ENCODE measurements at places on chromosomes 3 and 15.

DNA sequence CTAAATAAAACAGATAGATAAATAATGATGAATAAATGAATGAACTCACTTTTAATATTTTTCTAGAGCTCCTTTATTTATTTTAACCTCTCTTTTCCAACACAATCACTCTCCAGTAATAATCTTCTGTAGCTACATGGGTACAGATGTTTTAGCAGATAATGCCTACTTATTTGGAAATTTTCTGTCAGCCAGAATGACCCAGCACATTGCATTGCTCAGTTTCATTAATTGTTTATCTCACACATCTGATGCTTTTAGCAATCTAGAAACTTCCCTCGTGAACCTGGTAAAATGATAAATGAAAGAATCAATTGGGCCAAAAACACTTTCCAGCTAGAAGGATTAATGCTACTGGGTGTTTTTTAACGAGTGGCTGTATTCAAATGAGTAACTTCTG lies 14.9 kb upstream of the MYH15 start:
- DNase-seq = no peak

GRCh38 chr3:188269040-188269439 lies 115.1 kb downstream of the LPP start:
- no peak for DNase-seq

DNA sequence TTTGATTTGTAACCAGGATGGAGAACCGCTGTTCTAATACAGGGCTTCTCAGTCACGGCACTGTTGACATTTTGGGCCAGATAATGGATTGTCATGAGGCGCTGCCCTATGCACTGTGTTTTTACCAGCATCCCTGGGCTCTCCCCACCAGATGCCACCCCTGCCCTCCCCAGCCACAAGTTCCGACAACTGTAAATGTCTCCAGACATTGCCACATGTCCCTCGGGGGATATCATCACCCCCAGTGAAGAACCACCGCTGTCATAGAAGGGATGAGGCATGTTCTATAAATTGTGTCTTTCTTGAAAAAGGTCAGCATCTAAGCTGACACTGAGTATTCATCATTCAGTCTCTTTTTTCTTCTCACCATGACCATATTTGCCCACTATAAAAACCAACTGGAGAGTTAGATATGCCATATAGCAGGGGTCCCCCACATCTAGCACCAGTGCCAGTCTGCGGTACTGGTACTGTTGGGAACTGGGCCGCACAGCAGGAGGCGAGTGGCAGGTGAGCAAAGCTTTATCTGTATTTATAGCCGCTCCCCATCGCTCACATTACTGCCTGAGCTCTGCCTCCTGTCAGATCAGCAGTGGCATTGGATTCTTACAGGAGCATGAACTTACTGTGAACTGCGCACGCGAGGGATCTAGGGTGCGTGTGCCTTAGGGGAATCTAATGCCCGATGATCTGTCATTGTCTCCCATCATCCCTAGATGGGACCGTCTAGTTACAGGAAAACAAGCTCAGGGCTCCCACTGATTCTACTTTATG lies 260.5 kb upstream of the ST8SIA2 start:
- no peak for DNase-seq

- DNase-seq = no peak
These were observed 391.0 kb downstream of the NSUN3 start for GRCh38 chr3:94453864-94454263.

GRCh38 chr15:59821286-59821685 lies 132.2 kb upstream of the BNIP2 start:
- DNase-seq = no peak

DNA sequence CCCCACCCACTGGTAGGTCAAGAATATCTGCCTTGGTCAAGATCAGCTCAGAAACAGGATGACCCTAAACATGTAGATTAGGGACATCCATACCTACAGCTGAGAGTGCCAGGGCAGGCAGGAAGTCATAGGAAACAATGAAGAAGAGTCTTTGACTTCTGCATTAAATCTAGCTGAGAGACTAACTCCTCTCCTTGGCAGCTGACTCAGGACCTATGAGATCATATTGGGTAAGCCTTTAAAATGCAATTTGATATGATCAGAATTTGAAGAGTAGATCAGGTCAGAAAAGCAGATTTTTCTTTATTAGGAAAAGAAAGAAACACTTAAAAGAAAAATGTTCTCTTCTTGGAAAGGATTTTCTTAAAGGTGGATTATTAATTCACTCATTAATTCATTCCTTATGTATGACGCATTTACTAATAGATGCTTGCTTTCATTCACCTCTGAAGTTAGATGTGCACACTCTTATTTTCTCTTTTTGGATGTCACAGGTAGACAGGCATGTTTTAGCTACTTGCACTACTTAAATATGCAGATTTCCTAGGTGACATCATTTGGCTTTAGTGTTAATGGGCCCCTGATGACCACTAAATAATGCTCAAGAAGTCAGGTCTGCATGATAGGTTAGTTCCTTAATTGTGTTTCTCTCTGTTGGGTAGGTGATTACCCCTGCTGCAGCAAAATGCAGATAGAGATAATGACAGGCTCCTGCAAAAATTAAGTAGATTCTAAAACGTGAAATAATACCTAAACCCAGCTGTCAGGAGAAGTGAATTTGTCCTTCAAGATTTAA lies 35.7 kb upstream of the GSK3B start:
- no peak for DNase-seq

GRCh38 chr3:140078343-140078742 lies 143.4 kb downstream of the CLSTN2 start:
- DNase-seq = no peak

- no peak for DNase-seq
These were observed 3.4 kb upstream of the CEP152 start for GRCh38 chr15:48814286-48814685.

DNA sequence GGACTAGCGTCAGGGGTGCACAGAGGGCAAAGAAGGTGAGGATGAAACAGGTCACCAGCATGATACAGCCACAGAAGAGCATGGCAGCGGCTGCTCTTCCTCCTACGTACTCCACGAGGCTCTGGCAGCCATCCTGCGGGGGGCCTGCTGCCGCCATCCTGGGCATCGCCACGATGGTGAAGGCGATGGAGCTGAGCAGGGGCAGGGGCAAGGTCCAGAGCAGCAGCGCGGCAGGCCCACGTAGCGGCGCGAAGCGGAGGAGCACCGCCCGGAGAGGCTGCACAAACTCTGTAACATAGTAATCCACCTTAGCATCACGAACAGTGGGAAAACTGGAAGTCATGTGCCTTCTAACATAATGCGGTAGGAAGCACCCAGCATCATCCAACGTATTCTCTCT lies 491.6 kb downstream of the PYDC2 start:
- no peak for DNase-seq

DNA sequence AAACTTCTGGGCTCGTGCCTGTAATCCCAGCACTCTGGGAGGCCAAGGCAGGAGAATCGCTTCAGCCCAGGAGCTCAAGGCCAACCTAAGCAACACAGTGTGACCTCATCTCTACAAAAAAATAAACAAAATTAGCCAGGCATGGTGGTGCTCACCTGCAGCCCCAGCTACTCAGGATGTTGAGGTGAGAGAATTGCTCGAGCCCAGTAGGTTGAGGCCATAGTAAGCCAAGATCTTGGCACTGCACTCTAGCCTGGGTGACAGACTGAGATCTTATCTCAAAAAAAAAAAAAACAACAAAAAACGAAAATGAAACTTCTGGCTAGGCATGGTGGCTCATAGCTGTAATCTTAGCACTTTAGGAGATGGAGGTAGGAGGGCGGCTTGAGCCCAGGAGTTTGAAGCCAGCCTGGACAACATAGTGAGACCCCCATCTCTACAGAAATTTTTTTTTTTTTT lies 53.7 kb downstream of the PIK3CB start:
- peak; percentile 4 for DNase-seq

- no peak for DNase-seq
These were observed 398.2 kb upstream of the TPM1 start for GRCh38 chr15:62644216-62644888.

DNA sequence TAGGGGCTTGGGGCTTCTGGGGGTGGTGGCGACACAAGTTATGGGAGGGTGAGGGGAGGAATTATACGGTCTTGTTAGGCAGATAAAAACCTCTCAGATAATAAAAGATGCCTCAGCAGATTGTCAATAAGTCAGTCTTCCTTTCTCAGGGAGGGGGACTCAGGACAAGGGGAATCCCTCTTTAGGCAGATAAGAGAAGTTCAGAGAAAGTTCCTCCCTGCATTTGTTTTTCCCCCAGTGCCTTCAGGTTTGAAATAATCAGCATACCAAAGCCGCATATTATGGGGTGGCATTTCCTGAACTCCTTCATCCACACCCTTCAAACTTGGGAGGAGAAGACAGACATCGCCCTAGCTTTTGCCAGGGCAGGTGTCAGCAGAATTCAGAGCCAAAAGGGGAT lies 8.5 kb downstream of the PPCDC start:
- no peak for DNase-seq

GRCh38 chr15:31458596-31459399 lies 132.2 kb downstream of the KLF13 start:
- DNase-seq = no peak
